ENCODE measurements at places on chromosomes 5 and 9.

DNA sequence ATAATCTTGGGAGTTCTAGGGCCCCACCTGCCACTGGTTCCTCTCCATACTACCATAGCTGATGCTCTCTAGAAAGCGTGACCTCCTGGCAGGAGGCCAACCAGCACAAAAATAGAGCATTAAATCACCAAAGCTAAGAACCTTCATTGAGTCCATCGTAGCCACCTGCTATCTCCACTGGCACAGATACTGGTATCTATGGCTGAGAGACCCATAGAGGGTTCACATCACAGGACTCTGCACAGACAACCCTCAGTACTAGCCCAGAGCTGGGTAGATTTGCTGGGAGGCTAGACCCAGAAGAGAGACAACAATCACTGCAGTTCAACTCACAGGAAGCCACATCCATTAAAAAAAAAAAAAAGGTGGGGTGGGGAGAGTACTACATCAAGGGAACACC lies 509.1 kb downstream of the DTWD2 start:
- DNase-seq, result peak; percentile 42

DNA sequence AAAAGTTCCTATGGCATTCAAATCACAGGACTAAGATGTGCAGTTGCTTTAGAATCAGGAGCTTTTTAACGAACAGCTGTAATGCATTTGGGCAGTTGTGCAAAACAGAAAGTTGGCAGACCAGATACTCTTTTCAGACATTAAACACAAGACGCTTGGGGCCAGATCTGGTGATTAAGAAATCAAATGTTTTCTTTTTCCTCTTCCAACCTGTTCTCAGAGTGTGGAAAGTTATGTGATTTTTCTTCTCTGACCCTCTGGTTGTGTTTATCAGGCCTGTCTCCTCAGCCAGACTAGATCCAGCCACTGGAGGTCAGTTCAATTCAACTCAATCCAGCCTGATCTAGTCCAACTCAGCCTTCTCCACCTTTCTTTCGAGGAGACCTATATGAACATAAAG lies 298.5 kb upstream of the PCSK5 start:
- DNase-seq, result no peak

GRCh38 chr9:114720086-114720676 lies 38.2 kb upstream of the TEX48 start:
- no peak for DNase-seq

DNA sequence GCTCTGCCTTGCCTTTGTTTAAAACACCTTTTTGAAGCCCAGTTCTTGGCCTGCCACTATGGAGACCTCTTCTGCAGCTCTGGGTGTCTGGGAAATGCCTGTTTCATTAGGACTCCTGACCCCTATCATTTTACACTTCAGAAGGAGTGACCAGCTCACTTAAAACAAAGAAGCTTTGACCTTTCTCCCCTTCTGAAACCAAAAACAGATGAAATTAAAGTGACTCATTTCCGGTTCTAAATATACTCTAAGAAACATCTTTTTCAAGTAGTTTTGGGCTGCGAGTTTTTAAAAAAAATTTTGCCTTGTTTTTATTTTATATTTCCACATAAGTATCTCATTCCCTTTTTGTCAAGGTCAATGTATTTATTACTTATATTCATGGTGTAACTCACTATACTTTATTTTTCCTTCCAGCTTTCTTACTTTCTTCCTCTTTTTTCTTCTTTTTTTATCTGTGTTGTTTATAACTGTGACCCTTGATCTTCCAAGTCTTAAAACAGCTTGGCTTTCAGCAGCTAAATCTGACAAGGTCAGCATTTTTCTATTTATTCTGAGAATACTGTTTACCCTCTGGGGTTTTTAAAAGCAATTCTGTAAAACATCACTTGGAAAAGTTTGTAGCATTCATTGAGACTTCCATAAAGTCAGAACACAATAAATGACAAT lies 672.9 kb downstream of the NR2F1-AS1 start:
- DNase-seq, result no peak

DNA sequence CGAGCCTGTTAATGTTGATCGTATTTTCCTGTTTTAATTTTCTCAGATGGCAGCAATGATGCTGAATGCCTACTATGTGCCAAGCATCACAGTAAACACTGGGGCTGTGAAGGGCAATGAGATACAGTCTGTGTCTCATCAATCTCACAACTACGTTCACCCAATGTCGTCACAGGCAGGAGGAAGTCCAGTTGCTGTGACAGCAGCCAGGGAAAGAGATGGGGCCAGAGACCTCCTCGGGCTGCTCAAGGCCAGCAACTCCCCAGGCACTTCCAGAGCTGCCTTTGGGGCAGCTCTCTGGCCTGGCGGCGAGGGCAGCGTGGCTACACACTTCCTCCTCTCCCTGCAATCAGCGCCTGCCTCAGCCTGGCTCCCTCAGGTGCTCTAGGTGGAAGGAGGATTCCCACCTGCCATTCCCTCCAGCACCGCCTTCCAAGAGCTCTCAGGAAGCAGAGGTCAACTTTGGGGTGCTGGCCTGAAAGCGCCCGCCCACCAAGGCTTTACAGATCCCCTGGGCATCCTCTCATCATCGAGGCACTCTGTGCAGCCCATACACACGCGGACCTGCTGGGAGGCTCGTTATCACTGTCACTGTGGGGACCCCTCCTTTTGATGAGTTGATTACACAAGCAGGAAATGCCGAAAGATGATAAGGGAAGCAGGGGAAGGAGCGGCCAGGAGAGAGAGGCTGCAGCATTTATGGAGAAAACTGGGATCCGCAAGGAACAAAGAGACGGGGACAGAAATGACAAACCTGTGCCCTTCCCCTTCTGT lies 159.2 kb downstream of the ZDHHC21 start:
- no peak for DNase-seq

DNA sequence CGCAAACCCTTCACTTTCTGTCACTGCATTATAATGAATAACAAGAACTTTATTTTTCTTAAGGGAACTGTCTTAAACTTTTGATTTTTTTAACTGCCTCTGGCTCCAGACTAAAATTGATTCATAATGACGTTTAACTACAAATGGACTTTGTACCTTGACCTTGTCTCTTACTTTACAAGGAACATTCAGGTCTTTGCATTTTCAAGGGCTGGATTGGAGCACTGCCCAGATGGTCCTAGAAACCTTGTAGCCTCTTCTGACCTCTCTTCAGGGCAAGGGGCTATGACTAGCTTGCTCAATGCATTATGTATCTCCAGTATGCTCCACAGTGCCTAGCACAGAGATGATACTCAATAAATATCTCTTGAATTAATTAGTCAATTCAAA lies 612.6 kb upstream of the CLINT1 start:
- DNase-seq, result no peak

GRCh38 chr5:28374492-28374967 lies 1336.1 kb upstream of the CDH9 start:
- DNase-seq, result no peak

Data from Right ventricle myocardium superior (tissue), 1 donor.